Prostate gland (tissue), 2 donors: ENCODE measurements at places on chromosomes 11 and 22. TPM values are rescaled to one million over a fixed set of nuclear protein-coding genes. Genes with fewer than 3 reads are reported as not detected.

DNA sequence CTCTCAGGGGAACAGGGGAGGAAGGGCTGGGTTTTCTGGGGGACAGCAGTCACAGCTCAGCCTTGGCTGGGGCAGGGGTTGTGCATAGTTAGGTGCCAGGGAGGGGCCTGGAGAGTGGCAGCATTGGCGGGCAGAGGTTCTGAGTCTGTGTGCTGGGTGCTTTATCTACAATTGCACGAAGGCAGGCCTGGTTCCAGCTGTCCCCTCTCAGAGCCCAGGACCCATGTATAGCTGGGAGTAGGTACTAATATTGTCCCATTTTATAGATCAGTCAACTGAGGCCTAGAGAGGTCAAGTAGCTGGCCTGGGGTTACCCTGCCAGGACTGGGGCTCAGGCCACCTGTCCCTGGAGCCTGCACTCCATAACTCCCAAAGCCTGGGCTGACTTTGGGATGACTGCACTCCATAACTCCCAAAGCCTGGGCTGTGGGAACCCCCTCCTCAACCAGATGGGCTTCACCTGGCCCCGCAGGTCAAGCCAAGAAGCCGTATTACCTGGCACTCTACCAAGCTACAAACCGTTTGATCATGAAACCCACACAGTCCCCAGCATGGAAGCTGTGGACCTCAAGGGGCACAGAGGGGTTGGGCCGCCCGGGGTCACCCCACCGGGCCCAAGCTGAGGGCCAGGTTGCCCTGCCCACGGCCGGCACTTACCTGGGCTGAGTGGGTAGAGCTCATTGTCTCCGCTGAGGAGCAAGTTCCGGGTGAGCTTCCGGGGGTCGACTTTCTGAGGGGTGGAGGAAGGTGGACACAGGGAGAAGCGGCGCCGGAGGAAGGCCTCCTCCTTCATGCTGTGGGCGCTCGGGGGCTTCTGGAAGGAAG lies 36.5 kb downstream of the OSBPL5 start:
- H3K27me3 ChIP-seq = no peaks in the 10 kb centered on the region
- peaks cover 16% of the 10 kb centered on the region for H3K4me1 ChIP-seq
- no peak for DNase-seq

- H3K27ac ChIP-seq = peak overlapping the region; percentile 49
- no peaks in the 10 kb centered on the region for H3K4me1 ChIP-seq
- no peaks in the 10 kb centered on the region for H3K36me3 ChIP-seq
- no peak overlapping the region for H3K4me3 ChIP-seq
- peak; percentile 72 for DNase-seq
- H3K27me3 ChIP-seq = no peaks in the 10 kb centered on the region
Measured at GRCh38 chr22:32623943-32624342, 149.3 kb downstream of the FBXO7 start.

- H3K27me3 ChIP-seq = no peaks in the 10 kb centered on the region
- no peak overlapping the region for H3K4me3 ChIP-seq
- H3K4me1 ChIP-seq = peaks cover 15% of the 10 kb centered on the region
- H3K36me3 ChIP-seq = no peaks in the 10 kb centered on the region
- no peak for DNase-seq
- peak overlapping the region; percentile 19 for H3K27ac ChIP-seq
Measured at GRCh38 chr22:40001800-40002577, 7.2 kb downstream of the FAM83F start.

- H3K36me3 ChIP-seq = no peaks in the 10 kb centered on the region
- no peak overlapping the region for H3K4me3 ChIP-seq
- no peaks in the 10 kb centered on the region for H3K27me3 ChIP-seq
- H3K27ac ChIP-seq = no peak overlapping the region
Measured at GRCh38 chr11:110939471-110939870, 227.2 kb upstream of the ARHGAP20 start.

DNA sequence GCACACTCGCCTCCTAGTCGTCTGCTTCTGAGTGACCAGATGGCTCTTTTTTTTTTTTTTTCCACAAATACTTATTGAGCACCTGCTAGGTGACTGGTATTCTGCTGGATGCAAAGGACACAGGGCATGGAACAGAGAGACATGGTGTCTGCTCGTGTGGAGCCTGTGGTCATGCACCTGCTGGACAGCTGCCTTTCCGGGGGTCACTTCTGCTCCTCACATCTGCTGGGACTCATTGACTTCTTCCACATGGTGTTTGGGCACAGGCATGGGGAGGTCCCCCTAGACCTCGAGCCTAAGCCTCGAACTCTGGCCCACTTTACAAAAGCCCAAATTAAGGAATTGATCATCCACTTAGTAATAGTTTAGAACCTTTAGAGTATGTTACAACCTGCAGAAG lies 39.5 kb upstream of the EMID1 start:
- H3K4me1 ChIP-seq = no peaks in the 10 kb centered on the region
- H3K27ac ChIP-seq = no peak overlapping the region
- H3K4me3 ChIP-seq = no peak overlapping the region
- H3K27me3 ChIP-seq = no peaks in the 10 kb centered on the region
- no peak for DNase-seq
- no peaks in the 10 kb centered on the region for H3K36me3 ChIP-seq

Gene OR10D3
- total RNA-seq = not detected

Gene BACE1-AS
- total RNA-seq = 19.1 TPM

Gene CABP7
- 1.5 TPM for total RNA-seq
